Nucleus accumbens (tissue), 56 donors: ENCODE measurements at places on chromosomes 16 and 17.
A peak's percentile ranks its signal among the peaks of the same experiment; 100 is the strongest.

DNA sequence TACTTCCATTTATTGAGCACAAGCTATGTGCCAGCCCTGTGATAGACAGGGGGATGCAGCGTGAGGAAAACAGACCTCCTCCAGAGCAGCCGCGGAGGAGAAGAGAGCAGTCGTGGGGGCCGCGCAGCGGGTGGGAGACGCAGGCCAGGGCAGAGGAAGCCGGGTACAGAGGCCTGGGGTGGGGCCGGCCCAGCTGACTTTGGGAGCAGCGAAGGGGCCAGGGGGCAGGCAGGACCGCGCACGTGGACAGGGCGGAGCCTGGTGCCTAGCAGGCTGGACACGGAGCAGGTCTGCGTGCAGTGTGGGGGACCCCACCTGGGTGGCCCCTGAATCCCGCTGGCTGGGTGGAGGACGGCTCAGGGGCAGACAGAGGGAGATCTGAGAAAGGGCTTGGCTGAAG, 46.2 kb downstream of the ZFPM1 start:
- no peak for DNase-seq

DNA sequence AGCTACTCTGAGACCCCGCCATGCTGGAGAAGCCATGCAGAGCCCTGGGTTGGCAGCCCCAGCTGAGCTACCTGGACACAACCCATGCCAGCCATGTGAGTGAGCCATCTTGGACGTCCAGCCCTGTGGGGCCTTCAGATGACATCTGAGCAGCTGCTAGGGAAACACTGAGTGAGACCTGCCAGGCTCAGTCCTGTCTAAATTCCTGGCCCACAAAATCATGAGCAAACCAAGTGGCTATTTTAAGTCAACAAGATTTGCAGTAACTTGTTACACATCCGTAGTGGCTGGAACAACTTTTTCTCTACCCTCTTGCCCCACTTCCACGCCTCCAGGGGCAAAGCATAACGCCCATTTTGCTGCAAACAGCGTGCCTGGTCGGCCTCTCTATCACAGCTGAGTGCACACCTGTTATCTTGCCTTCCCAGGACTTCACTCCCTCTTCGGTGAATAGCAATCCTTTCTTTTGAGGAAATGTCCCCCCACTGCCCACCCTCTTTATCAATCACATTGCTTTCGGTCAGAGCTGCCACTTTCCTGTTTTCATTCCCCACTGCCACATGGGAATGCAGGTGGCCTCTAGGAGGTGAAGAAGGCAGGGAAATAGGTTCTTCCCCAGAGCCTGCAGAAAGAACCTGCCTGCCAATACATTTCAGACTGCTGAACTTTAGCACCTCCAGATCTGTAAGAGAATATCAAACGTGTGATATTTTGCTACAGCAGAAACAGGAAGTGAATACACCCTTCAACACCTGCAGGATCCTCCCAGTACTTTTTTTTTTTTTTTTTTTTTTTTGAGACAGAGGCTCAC, 7.4 kb upstream of the SCIMP start:
- no peak for DNase-seq

DNA sequence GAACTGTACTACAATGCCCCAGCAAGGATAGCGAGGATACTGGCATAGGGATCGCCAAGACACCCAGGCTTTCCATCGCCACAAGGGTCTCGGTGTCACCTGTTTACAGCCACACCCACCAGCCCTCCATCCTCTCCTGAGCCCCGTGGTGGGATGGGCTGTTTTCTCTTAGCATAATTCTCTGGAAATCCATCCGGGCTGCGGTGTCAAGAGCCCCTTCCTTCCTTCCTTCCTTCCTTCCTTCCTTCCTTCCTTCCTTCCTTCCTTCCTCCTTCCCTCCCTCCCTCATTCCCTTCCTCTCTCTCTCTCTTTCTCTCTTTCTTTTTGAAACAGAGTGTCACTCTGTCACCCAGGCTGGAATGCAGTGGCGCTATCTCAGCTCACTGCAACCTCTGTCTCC, 36.0 kb upstream of the BAHCC1 start:
- no peak for DNase-seq

- no peak for DNase-seq
Measured at GRCh38 chr16:64667334-64667877, 454.5 kb downstream of the CDH11 start.

GRCh38 chr16:1492923-1493745, at the start of gene TELO2:
Gene TELO2, plus strand, starts transcription at chr16:1493360. Its CDS starts 922 bp downstream, at chr16:1494282.
- DNase-seq: peak; percentile 83

- no peak for DNase-seq
Measured at GRCh38 chr17:31549121-31549524, 157.6 kb downstream of the RAB11FIP4 start.

GRCh38 chr16:14513389-14514107, 116.5 kb downstream of the PARN start:
- no peak for DNase-seq

- DNase-seq: no peak
Measured at GRCh38 chr16:495127-495748, 32.3 kb upstream of the CAPN15 start.

- DNase-seq: no peak
Measured at GRCh38 chr16:2987833-2988232, 7.6 kb upstream of the PKMYT1 start.

GRCh38 chr17:13365331-13365730, 236.4 kb downstream of the HS3ST3A1 start:
- no peak for DNase-seq

- DNase-seq: no peak
Measured at GRCh38 chr17:17028059-17028877, 14.0 kb upstream of the MPRIP start.

DNA sequence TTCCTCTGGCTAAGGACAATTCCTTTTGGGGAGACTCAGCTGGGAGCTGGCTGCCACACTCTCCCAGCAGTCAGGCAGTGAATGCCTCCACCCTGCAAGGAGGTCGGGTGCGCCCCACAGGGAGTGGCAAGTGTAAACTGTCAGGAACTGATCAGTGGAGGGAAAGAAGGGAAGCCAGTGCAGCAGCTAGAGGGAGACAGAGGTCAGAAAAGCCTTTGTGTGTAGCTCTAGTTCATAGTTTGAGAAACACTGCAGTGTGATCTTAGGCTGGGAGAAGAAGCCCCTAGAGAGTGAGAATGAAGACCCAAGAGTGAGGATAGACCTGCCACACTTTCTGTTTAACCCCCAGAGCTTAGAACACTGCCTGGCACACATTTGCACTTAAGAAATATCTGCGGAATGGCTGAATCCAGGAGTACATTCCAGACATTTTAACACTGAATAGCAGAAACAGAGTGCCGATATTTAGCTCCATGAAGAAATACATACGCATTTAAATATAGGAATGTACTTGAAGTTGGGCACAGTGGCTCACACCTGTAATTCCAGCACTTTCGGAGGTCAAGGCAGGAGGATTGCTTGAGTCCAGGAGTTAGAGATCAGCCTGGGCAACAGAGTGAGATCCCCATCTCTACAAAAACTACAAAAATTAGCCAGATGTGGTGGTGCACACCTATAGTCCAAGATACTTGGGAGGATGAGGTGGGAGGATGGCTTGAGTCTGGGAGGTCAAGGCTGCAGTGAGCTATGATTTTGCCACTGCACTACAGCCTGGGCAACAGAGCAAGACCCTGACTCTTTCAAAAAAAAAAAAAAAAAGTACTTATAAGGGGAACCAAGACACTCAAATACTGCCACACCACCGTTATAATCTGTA, 11.1 kb upstream of the SLC5A11 start:
- peak; percentile 14 for DNase-seq

DNA sequence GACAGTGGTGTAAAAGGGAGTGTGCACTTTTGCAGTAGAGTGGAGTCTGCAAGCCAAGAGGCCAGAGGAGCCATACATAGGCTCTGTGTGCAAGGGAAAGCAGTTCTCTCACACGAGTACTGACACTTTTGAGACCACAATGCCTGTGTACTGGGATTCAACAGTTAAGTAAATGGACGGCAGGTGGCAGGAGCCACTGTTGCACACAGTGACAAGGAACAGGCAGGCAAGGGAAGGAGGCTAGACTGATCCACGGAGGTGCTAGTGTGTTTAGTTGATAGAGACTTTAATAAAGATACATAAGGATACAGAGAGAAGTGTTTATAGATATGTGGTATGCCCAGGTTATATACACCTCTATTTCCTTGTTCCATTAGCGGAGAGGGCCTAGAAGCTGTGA, 67.0 kb downstream of the MPRIP start:
- DNase-seq: no peak

GRCh38 chr17:74204474-74204873, 996 bp downstream of the RPL38 start:
- DNase-seq: no peak

- DNase-seq: no peak
Measured at GRCh38 chr17:50920891-50921586, 54.9 kb upstream of the TOB1 start.

GRCh38 chr17:66172691-66173223, 19.2 kb downstream of the CEP112 start:
- DNase-seq: no peak

GRCh38 chr16:164827-165538, 795 bp upstream of the HBM start:
- DNase-seq: no peak

DNA sequence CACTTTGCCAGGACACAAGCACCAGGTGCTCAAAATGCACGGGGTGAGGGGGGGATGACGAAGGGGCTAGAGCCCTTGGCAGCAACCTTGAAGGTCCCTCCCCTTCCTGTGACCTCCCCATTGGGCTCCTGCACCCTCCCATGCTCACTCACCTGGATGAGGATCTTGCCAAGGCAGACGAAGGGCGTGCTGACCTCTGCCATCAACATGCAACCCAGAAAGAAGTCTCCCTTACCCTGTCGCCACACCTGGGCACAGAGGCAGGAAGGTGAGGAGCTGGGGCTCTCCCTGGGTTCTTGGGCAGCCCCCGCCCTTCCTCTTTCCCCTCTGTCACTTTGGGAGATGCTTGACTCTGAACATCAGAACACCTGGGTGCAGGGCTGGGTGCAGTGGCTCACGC, 2.6 kb downstream of the C16orf92 start:
- DNase-seq: no peak

- DNase-seq: no peak
Measured at GRCh38 chr16:73190256-73190655, 142.3 kb upstream of the ZFHX3 start.

DNA sequence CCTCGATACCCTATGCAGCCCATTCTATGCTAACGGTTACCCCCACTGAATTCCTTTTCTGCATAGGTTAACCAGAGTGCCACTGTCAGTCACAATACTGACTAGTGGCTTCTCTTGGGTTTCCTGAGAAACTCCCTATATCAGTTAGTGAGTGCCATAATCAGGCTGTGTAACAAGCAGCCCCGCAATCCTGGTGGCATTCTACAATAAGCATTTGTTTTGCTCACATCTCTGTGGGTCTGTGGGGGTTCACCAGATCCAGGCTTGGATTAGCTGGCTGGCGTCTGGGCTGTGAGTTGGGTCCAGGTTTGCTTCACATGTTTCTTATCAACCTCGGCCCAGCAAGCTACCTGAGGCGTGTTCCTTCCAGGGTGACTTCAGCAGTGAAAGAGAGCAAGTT, 42.4 kb downstream of the TMEM235 start:
- DNase-seq: no peak

GRCh38 chr17:46003907-46004748, 5.1 kb downstream of the STH start:
- DNase-seq: peak; percentile 63

DNA sequence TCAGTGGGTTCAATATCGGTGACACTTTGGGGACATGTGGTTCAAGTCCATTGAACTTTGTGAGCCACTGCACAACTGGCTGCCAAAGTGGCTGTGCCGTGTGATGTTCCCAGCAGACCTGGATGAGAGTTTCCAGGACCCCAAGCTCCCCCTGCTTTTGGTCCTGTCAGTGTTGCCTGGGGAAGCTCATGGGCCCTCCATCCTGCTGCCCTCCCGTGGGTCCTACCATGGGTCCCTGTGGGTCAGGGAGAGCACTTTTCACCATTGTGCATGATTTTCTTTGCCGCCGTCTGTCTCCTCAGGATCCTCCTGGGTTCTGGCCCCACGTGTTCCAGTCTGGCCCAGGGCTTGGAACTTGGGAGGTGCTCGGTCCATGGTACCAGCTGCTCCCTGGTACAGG, 38.1 kb downstream of the LGALS9 start:
- no peak for DNase-seq

- no peak for DNase-seq
Measured at GRCh38 chr16:49546735-49547134, 173.1 kb downstream of the C16orf78 start.

- no peak for DNase-seq
Measured at GRCh38 chr16:70577256-70577698, 53.7 kb downstream of the SF3B3 start.

- no peak for DNase-seq
Measured at GRCh38 chr17:56762988-56763387, 70.7 kb downstream of the C17orf67 start.

DNA sequence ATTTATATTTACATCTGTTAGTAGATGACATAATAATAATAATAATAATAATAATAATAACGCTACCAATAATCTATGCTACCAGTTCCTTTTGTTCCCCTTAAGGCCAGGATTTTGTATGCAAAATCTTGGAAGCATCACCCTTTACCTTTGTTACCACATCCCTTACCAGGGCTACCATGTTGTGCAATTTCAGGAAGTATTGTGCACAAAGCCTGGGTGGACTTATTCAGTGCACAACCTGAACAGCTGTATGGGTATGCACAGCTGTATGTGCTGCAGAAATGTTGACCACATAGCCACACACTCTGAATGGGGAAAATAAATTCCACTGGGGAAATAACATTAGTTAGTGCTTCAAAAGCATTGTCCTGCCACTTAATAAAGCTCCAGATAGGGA, 19.9 kb upstream of the CALB2 start:
- DNase-seq: no peak
